ENCODE measurements at places on chromosomes 13 and 19.
A peak's percentile ranks its signal among the peaks of the same experiment; 100 is the strongest.

GRCh38 chr13:114035583-114036531 is 62.0 kb upstream of the C13orf46 start:
- DNase-seq, result no peak

- DNase-seq, result peak; percentile 53
These were observed 467 bp downstream of the LAMP1 start for GRCh38 chr13:113297370-113298042.

GRCh38 chr13:109983447-109983846 is 197.1 kb upstream of the IRS2 start:
- DNase-seq, result no peak

GRCh38 chr19:31170046-31170445 is 179.2 kb downstream of the TSHZ3 start:
- no peak for DNase-seq

- DNase-seq, result no peak
These were observed 51.7 kb downstream of the MYH14 start for GRCh38 chr19:50255115-50255514.

DNA sequence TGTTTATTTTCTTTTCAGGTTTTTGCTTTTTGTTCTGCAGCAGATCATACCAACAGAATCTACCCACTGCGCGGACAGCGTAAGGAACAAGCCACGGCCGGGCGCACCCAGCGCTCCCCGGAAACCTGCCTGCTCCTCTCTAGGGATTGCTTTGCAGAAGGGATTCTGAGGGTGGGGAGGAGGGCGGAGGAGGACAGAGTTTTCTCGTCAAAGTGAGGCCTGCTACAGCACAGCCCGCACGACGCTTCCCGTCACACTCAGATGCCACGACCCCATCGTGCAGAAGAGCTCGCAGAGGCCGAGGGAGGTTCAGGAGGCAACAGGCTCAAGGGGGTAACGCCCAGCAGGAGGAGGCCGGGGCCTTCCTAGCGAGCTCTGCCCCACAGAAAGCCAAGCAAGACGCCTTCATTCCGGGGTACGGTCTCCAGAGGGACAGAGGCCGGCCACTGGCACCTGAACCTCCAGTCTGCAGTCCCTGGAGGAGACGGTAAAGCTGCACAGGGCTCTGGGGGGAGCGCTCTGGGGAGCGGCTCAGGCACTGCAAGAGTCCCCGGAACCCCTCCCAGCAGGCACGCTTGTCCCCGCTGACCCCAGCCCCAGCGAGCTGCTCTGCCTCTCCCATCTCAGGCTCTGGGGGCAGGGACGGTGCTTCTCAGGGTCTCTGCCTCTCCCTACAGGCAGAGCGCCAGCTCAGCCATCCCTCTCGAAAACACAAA is 6.9 kb downstream of the REXO1 start:
- DNase-seq, result no peak

- DNase-seq, result no peak
These were observed 435.1 kb upstream of the PCDH20 start for GRCh38 chr13:61850794-61851193.

DNA sequence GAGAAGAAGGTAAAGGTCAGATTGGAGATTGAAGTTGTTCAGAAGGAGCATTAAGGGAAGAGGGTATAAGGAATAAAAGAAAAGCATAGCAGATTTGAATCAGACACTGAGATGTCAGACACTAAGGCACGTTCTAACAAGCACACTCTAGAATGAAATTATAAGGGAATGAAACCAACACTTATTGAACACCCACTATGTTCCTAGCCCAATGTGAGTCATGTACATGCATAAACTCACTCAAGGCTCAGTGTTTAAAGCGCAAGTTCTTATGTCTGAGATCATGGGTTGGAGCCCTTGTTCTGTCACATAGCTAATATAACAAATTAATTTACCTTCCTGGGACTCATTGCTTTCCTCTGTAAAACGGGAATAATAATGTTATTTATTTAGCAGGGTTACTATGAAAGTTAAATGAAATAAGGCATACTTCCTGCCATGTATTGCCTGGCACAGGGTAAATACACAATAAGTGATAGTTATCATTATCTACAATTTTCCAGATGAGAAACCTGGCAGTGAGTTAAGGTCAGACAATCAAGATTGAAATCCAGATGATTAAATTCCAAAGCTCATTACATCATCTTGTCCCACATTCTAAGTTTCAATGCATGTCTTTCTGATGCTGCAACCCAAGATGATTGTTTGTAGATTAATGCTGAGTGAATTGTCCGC is 68.3 kb upstream of the DACH1 start:
- no peak for DNase-seq

DNA sequence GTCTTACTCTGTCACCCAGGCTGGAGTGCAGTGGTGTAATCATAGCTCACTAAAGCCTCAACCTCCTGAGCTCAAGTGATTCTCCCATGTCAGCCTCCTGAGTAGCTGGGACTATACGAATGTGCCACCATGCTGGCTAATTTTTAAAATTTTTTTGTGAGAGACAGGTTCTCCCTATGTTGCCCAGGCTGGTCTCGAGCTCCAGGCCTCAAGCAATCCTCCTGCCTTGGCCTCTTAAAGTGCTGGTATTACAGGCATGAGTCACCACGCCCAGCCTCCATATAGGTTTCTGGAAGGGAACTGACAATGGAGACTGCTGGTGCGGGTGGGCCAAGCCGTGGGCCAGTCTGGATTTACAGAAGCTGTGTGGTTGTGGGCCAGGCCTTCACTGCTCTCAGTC is 189.2 kb downstream of the URI1 start:
- DNase-seq, result no peak

DNA sequence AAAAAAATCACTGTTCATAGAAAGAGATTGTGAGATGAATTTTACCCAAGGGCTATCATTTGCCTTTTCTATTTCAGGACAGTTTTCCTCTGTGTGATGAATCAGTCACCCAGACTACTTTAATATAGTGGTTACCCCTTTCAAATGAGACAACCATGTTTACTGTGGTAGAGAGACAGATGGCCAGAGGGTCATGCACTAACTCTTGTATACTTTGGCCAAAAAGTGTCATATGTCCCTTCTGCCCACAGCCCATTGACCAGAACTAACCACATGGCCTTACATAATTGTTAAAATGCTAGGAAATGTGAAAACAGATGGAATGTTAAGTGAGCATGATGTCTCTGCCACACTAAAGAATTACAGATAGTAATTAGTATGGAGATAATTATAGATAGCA is 498.7 kb downstream of the DACH1 start:
- no peak for DNase-seq

DNA sequence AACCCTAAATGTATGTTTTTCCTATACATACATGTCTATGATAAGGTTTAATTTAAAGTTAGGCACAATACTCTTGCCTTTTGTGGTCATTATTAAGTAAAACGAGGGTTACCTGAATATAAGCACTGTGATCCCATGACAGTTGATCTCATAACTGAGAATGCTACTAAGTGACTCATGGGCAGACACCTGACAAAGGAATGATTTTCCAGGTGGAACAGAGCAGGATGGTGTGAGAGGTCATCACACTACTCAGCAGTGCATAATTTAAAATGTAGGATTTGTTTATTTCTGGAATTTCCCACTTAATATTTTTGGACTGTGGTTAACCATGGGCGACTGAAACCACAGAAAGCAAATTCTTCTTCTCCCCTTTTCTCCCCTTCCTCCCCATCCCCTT is 178.9 kb downstream of the UGGT2 start:
- DNase-seq, result no peak

- peak; percentile 87 for DNase-seq
These were observed 14.0 kb downstream of the GRAMD1A start for GRCh38 chr19:35013820-35014754.

DNA sequence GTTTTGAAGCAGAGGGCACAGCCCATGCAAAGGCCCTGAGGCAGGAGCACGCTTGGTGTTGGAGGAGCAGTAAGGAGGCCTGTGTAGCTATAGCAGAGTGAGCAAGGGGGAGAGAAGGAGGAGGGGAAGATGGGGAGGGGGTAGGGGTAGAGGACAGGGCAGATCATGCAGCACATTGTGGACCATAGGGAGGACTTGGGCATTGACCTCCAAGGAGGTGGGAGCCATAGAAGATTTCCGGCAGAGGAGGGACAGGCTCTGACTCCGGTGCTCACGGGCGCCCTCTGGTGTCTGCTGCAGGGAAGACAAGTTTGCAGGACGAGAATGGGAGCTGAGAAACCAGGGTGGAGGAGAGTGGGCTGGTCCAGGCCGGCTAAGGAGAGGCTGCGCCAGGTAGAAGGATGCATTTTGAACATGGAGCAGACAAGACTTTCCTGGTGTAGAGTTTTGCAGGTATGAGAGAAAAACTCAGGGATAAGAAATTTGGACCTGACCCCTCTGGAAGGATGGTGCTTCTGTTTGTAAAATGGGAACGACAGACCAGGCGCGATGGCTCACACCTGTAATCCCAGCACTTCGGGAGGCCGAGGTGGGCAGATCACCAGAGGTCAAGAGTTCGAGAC is 13.7 kb upstream of the CREB3L3 start:
- peak; percentile 61 for DNase-seq

DNA sequence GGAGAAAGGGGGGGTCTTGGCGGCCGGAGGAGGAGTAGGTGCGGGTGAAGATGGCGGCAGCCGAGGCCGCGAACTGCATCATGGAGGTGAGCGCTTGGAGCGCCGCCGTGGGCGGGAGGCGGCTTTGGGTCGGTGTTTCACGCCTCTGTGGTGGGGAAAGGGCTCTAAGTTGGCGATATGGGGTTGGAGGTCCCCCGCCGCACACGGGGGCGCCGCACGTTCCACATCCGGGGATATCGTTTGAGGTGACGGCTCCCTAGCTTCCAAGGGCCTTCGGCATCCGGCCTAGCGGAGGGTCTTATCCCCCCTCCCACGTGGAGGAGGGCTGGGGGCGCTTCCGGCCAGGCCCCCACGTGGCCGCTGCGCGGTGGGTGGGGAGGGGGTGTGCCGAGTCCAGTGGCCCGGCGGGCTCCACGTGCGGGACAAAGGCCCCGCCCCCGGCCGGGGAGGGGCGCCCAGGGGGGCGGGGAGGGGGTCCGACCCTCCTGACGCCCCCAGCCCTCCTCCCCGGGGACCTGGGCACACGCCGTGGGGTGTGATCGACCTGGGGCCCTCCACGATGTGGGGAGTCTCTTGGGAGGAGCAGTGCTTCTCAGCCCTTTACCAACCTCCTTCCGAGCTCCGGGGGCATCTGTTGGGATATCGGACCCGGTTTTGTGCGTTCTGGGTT is at the start of gene PRMT1:
PRMT1 (plus strand) TSS at position 41 of the 670 bp plus-strand sequence; CDS start at position 51, 10 bp downstream.
- DNase-seq, result no peak

GRCh38 chr19:45462174-45462573 is 5.6 kb upstream of the FOSB start:
- DNase-seq, result no peak

- DNase-seq, result no peak
These were observed 101.4 kb downstream of the TUBGCP3 start for GRCh38 chr13:112486386-112487126.

DNA sequence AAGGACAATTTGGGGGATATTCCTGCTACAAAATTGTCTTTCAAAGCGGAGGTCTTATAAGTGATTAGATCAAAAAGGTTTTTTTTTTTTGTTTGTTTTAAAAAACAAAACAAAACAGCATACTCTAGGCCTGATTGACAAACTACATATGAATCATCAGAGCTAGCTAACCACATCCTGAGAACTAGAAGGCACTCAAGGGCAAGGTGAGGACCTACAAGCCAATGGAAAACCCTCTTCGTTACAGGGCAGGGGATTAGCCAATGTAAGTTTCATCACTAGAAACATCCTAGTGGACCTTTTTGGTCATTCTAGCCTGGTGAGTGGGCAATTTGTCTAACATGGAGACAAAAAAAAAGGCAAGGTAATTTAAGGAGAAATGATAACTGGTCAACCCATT is 428.6 kb downstream of the RFC3 start:
- DNase-seq, result no peak

DNA sequence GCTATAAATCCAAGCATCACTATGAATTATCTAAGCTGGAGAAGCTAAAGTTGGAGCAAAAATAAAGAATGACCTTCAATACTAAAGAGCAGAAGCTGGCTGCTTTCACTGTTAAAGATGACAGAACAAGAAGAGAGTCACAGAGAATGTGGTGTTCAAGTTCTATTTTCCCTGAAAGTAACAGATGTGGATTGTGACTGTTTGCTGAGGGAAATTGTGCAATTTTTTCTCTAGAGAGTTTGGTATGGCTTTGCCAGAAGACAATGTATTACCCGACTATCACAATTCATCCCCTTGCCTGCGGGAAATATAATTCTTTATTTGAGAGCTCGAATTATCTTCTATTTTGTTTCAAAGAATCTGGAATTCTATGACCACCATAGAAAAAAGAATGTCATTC is 83.1 kb downstream of the TNFSF13B start:
- peak; percentile 93 for DNase-seq

- no peak for DNase-seq
These were observed 710 bp downstream of the SHD start for GRCh38 chr19:4279530-4280422.

DNA sequence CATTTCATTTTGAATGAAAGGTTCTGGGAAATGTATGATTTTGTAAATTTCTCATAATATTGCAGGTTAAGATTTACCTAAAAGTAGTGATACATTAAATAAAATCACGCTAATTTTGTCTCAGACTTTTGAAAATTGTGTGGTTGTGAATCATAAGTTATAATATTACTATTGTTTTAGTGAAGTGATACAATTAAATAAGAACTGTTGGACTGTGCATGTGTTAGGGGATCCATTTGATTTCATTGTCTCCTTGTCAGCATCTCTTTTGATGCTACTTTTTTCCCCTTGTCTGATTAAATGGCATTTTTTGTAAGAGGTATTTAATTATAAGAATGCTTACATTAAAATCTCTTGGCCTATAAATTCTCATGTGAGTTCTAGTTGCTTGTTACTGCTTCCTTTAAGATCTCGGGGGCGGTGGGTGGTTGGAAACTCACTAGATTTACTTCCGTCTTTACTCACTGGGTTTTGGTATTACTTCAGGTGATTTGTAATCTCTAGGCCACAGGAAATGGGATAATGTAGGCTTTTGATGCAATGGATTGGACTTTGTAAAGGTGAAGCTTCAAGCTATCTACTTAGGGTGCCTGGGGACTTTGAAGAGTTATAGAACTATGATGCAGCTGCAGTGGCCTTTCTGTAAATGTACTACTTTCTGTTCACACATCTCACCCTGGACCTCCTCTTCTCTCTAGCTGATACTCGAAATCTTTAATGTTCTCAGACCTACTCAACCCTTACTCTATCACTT is 66.5 kb downstream of the PAN3 start:
- DNase-seq, result no peak

DNA sequence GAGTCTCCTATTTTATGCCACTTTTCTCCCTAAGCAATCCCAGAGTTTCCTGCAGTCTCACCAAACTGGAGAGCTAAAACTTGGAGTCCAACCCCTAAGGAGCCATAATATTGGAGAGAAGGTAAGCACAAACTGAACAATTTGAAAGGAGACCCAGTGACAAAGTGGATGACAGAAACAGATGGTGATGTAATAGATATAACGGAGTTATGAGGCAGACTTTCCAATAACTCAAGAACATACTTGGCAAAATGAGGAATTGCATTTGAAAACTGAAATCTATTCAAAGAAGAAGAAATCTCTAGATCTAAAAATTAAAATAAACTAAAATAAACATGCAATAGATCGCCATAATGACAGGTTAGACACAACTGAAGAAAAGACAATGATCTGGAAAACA is 200.9 kb upstream of the MIR17HG start:
- no peak for DNase-seq

All from AML-193 (cell line).